ENCODE measurements at places on chromosomes 7 and 10. TPM values are rescaled to one million over a fixed set of nuclear protein-coding genes. Genes with fewer than 3 reads are reported as not detected.

GRCh38 chr7:35241884-35242283 lies 12.0 kb downstream of the TBX20 start:
- DNase-seq = peak; percentile 44

The SFMBT2 gene
- total RNA-seq = 0.08 TPM

The ADARB2 gene
- total RNA-seq = 0.19 TPM

DNA sequence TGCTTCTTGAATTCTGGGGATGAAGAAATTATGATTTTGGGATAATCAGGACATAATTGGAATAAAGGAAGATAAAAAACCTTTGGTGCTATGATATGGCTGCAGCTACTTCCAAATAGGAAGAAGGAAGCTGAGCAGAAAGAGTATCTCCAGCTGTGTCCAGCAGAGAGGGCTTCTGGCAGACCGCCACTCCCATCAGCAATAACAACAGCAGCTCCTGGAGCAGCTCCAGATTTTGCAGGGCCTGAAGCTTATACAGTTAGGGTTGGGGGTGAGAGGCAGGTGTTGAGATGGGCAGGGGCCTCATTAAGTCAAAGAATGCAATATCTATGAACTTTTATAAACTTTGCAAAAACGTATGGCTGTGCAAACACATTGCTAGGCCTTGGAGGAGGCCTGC lies 62.3 kb downstream of the C10orf120 start:
- no peak for DNase-seq

The PRTFDC1 gene
- 0.29 TPM for total RNA-seq

The METTL27 gene
- 4.0 TPM for total RNA-seq

DNA sequence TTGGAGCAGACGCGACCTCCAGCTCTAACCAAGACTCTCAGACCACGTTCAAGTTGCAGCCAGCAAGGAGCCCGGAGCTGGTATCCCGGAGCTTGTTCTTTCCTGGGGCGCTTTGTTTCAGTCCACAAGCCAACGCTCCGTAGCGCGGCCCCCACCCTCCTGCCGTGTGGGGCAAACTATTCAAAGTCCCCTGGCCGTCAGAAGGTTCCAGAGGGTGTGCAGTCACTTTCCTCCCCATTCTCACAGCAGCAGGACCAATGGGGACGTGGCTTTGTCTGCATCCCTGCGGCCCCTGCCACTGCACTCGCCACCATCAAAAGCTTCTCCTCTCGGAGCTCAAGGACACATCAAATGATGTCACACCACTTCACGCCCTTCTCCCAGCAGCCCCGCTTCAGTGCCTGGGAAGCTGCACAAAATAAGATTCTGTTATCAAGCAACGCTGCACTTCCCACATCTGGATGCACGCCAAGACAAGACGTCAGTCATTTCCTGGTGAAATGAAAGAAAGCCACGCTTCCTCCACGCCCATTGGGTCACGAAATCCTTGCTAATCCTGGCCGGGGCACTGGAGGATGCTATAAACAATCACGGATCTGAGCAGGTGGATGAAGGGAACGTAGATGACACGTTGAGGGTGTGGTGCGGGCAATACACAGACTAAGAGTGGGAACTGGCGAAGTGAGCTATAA lies 348.2 kb downstream of the PTPRN2 start:
- no peak for DNase-seq

The CALCR gene
- total RNA-seq = not detected

DNA sequence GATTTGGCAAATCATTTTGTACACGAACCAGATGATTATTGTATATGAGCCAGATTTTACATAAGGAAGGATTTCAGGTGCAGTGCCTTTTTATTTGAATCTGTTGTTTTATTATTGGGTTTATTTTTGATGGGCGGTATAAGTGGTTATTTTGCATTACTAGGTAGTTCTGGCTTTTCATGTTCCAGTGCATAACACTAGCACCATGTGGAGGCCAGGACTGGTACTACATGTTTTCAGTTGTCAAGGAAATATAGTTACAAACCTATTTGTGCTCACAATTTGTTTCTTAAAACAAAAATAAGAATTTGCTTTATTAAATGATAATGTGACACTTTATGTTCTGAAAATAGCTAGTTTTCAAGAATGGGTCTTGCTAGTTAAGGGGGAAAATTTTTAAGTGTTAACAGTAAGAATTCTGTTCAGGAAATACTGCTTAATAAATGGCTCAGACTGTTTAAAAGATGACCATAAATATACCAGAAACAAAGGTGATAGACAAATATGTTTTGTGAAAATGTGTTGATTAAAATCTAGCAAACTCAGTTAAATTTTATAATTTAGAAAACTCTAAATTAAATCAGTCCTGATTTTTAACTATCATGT lies 7.1 kb upstream of the SEMA3E start:
- DNase-seq = peak; percentile 70

DNA sequence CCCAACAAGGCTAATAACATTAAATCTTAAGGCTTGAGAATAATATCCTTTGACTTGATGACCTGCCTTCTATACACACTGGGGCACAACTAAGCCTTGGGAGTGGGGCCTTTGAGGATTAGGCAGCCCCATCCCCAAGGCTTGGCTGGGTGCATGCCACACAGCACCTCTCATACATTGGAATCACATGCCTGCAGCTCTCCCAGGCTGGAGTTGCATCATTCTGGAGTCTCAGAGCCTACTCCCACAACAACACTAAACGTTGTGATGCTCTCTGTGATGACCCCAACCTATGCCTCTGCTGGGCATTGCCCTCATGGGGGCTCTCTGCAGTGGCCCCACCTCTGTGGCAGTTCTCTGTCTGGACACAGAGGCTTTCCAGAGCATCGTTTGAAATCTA lies 31.9 kb upstream of the SGCE start:
- no peak for DNase-seq

- DNase-seq = no peak
Observed at GRCh38 chr7:82230811-82231581, 212.6 kb downstream of the CACNA2D1 start.

DNA sequence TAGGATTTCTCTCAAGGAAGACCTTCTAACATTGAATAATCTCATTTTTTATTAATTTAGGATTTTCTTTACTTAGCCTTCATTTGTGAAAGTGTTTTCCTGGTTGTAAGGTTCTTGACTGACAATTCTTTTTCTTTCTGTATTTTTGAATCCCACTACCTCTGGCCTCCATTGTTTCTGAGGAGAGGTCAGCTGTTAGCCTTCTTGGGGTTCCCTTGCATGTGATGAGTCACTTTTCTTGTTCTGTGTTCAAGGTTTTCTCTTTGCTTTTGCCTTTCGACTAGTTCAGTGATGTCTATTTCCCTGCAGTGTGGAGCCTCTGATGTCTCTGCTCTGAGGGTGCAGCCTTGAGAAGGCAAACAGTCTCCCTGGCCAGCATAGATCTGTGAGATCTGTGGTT lies 304.1 kb upstream of the ZNF32 start:
- no peak for DNase-seq

The GAD2 gene
- not detected for total RNA-seq

DNA sequence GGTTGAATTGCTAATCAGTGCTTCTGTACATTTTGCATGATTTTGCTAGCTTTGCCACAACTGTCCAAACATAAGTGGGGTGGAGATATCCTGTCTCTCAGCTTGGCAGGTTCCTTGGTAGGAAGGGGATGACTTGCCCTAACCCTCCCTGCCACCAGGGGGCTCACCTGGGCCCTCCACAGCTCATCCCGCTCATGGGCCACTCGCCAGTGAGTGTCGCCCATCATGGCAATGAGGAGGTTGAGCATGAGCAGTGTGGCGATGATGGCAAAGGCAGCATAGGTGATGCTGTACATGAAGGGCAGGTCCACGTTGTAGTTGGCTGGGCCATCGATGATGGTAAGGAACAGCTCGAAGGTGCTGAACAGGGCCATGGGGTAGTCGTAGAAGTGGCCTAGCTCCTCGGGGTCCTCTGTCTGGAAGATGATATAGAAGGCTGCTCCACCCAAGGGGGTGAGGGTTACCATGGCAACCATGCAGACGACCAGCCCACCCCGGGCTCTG lies 12.2 kb downstream of the TRPV6 start:
- no peak for DNase-seq

DNA sequence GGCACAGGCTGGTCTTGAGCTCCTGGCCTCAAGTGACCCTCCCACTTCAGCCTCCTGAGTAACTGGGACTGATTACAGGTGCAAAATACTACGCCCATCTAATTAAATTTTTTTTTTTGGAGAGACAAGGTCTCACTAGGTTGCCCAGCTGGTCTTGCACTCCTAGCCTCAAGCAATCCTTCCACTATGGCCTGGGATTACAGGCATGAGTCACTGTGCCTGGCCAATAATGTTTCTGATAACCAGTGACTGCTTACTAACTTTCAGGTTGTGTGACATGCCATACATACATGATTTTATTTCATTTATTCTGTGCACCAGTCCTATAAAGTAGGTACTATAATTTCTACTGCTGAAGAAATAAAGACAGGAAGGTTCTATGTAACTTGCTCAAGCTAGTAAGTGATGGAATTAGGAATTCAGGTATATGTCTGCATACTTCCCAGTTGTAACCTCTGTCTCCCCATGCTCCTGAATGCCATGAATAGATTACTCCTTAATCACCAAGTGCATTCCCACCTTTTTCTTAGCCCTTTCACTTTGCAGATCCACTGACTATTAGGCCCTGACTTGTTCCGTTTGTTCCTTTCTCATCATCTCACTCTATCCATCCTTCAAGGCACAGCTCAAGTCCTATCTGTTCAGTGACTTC lies 28.1 kb downstream of the MCU start:
- DNase-seq = no peak

DNA sequence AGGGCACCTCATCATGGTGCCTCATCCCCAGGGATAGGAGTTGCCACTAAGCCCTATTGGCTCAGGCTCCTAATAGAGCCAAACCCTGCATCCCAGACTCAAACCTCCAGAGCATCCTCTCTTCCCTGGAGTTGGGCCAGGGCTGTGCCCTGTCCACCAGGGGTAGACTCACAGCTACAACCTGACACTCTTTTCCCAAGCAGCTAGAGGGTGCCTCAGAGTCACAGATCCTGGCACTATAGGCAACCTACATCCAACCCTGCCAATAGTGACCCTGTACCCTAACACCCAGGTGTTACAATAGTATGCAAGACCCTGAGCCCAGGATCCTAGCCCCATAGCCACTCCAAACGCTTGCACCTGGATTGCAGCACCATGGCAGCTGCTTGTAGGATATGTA lies 64.0 kb upstream of the PLA2G12B start:
- peak; percentile 22 for DNase-seq

DNA sequence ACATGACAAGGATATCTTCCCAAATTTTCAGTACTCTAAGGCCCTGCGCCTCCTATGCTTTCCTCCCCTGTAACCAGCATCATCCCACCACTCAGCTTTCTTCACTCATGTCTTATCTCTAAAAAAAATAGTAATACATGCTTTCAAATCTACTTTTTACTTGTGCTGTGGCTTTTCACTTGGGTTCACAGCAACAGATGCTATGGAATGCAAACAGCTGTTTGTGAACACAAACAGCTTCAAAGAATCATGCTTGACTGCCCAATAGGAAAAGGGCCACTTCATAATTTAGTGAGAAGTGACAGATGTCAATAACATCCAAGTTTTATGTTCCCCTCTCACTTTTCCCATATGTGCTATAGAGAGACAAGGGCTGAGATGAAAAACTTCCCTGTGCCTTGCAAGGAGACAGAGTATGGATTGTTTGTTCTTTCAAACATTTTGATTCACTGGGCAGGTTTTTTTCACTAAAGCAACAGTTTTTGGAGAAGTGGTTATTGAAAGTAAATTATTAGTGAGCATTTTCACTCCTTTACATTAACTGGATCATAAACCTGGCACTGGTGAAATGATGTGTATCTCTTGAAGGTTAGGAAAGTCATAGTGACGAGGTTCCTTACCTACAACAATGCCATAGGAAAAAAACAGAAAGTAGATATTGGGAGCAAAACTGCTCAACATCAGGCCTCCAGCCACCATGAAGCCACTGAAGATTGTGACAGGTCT lies 37.3 kb downstream of the SLC16A9 start:
- DNase-seq = no peak

The SUN1 gene
- total RNA-seq = 205 TPM

DNA sequence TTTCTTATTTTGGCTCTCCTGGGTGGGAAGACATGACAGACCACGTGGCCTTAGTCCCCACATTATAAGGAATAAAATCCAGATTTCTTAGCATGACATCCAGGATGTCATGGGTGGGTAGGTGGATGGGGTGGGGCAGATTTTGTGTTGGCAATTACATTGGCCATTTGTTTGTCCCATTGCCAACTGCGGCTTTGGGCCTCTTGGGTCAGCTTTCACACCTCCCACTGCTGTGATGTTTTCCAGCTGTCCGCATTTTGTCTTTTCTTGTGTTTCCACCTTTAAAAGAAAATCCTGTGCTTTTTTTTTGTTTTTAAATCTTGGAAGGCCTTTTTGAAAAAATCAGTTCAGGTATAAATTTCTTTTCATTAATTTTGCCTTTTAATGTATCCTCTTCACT lies 237.0 kb downstream of the SDK1 start:
- DNase-seq = no peak

DNA sequence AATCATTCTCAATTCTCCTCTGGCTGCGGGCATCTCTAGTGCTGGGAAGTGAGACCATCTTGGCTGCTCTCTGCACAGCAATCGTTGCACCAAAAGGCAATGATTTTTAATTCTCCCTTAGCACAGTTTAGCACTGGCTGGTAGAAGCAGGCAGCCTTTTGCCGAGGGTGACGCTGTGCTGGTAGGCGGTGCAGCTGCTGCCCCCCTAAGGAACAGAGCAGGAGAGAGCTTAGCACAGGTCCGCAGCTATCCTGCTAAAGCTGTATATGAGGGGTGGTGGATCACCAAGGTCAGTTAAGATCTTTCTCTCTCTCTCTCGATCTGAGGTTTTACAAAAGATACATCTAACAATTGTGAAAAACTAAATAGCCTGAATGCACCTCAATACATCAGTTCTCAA lies 390.1 kb downstream of the GATA3 start:
- no peak for DNase-seq

The H2BK1 gene
- total RNA-seq = not detected

DNA sequence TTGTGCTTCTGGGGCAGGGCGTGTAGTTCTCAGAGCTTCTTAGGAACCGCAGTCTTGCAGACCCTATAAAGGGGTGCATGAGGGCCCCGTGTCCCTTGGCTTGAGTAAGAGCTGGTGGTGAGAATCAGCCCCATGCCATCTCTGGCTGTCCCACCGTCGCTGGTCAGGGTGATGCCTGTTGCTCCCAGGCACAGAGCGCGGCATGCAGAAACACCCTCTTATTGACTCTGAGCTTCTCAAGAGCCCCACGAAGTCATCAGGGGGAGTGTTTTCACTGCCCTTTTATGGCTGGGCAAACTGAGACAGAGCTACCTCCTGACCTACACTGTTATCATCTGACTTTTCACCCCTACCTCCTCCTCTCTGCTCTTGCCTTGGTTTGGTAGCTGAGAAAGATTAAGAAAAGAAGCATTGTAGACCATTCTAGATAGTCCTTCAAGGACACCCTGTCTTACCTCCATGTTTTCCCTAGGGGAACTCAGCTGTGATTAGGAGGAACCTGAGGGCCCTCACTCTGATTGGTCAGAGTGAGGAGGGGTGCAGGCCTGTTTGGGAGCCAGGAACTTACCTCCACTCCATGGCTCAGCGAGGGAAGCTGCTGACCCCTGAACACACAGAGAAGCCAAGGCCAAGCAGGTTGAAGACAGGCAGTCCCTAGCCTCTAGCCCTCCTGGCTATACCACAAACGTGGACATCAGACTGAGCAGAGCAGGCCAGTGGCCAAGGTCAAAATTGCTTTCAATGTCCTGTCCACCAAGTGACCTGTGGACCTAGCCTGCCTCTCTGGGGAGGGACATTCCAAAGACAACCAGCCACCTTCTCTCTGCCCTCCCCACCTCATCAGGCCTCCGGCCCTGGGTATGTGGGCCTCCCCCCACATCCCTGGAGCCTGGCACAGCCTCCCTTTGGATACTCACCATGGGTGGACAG lies 17.6 kb downstream of the UNC5B start:
- DNase-seq = no peak

- DNase-seq = no peak
Observed at GRCh38 chr10:14624600-14624999, 150.1 kb downstream of the FAM107B start.
